ENCODE measurements at places on chromosomes 13 and 19.

- peak; percentile 72 for DNase-seq
Measured at GRCh38 chr19:42132851-42133528, 744 bp upstream of the POU2F2 start.

DNA sequence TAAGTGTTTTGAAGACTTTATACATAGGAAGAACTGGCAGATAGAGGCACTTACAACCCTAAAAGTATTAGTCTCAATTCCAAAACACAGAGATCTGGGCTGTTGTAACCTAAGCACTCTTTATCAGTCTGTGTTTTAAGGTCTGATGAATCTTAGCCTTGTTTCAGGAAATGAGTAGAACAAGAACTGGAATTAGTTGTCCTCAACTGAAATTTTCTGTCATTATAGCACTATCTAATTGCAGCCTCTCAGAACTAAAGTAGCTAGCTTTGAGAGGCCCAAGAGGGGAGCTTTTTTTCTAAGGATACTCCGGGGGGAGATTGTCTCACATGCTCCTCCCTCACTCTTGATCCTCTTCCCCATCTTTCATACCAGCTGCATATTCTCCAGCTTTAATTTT, 13.1 kb downstream of the HNRNPM start:
- no peak for DNase-seq

GRCh38 chr19:46629546-46630025, 4.7 kb upstream of the PTGIR start:
- DNase-seq: no peak

- DNase-seq: no peak
Measured at GRCh38 chr13:100290165-100290801, 201.4 kb downstream of the PCCA start.

DNA sequence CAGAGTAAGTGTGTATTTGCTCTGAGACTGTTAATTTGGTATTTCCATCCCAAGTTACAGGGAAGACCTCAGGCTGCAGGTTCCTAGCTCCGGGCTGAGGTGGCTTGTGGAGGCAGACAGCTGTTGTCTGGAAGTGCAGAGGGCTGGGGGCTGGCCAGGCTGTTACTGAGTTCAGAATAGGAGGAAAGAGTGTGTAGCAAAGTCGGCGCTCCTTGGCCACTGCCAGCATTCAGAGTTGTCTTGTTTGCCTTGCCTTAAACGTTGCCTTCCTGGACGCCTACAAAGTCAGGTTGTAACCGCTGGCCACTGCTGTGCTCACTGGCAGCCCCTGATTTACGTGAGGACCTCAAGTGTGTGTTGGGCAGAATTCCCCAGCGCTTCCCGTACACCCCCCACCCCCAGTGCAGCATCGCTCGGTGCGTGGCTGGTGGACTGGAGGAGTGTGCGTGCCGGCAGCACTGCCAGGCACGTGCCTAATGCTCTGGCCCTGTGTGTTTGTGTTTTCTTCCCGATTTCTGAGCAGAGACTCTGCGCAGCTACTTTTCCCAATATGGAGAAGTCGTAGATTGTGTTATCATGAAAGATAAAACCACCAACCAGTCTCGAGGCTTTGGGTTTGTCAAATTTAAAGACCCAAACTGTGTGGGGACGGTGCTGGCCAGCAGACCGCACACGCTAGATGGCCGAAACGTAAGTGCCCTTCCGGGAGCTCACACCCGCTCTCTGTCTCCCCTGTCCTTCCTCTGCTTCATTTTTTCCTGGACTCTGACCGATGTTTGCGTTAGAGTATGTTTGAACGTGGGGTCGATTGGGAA, 10.5 kb downstream of the DAZAP1 start:
- no peak for DNase-seq

DNA sequence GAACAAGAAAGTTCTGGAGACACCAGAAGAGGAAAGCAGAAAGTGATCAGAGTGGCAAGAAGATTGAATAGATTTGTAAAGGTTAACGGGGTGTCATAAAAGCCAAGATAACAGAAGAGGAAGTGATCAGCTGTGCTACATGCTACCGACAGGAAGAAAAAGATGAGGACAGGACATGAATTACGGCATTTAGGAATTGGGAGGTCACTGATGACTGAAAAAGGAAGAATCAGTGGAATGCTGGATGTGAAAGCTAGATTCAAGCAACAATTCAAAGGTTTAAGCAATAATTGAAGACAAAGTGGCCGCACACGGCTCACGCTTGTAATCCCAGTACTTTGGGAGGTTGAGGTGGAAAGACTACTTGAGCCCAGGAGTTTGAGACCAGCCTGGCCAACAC, 15.1 kb downstream of the ZNF160 start:
- no peak for DNase-seq

- DNase-seq: no peak
Measured at GRCh38 chr13:27926644-27927434, 7.0 kb downstream of the PDX1 start.

- DNase-seq: no peak
Measured at GRCh38 chr13:21619633-21620220, 15.8 kb upstream of the MICU2 start.

- DNase-seq: no peak
Measured at GRCh38 chr19:56076498-56076897, 44.6 kb downstream of the ZNF787 start.

DNA sequence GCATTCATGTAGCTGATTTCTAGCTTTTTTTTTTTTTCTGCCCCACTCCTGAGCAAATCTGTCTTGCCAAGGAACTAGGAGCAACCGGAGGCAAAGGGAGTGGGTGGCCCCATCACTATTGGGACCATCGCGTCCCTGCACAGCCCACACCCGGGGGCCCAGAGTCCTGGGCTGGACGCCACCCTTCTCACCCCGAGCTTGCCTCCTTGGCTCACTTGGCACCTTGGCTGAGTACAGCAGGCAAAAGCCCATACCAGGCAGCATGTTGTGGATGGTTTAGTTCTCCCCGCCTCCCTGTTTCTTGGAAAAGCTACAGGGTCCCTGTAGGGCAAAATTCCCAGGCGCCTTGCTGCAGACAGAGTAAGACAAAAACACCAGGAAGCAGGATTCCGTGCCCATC, 13.7 kb downstream of the SMIM24 start:
- no peak for DNase-seq
